ENCODE measurements at places on chromosomes 6 and 20.

- DNase-seq = no peak
These were observed 264.4 kb downstream of the ESR1 start for GRCh38 chr6:152071843-152072242.

- DNase-seq = no peak
These were observed 77.4 kb downstream of the TTLL2 start for GRCh38 chr6:167402195-167402686.

- no peak for DNase-seq
These were observed 26.3 kb upstream of the TFB1M start for GRCh38 chr6:155340464-155341129.

DNA sequence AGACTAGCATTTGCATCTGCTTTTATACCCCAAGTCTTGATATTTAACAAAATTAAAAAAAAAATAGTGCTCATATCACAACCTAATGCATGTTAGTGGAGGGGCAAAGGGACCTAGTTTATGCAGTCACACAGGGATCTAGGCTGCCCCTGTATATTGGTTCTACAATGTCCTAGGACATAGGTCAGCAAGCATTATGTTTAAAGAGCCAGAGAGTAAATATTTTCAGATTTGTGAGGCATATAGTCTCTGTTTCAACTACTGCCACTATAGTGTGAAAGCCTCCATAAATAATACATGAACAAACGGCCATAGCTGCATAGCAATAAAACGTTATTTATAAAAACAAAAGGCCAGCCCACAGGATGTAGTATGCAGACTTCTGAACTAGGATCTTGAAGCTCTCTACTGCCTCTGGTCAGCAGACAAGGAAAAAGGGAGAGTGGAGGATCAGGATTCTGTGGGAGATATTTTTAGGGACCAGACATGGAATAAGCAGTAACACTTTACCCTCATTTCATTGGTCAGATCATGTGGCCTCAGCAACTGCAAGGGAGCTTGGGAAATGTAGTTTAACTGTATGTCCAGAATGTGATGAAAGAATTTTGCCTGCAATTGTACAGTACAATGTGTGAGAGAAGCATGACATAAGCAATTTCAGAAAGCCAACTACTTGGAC, 414.2 kb upstream of the SPTLC3 start:
- peak; percentile 52 for DNase-seq

DNA sequence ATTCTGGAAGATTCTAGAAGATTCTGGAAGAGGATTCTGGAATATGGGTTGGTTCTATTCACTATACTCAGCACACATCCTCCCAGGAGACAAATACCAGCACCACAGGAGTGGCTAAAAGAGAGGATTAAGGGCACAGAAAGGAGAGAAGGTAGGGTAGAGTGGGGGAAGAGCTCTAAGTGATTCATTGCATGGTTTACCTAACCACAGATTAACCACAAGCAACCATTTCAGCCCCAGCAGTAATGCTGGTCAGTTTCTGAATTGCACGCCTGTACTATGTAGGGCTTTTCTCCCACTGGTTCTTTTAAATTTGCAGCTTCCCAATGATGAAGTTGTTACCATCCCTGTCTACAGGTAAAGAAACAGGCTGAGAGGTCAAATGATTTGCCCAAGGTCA, 192.7 kb upstream of the PMEPA1 start:
- no peak for DNase-seq

DNA sequence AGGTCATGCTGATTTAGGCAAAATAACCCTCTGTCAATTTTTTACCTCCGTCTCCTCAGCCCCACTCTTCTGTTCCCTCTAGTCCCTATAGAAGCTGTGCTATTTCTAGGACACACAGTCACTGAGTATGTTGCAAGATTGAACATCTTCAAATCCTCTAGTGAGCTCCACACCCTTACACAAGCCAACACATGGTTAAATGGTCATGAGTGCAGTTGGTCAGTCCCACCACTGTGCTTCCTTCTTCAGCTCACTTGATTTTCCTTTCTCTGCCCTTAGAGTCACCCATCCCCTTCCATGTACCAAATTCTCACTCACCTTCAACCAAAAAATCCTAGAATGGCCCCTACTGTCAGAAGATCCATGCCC, 48.2 kb upstream of the F13A1 start:
- DNase-seq = no peak

Data from RKO (cell line).